ENCODE measurements at places on chromosomes 6 and 20.

- DNase-seq, result no peak
Observed at GRCh38 chr6:88574031-88574430, 389.4 kb downstream of the RNGTT start.

GRCh38 chr20:31680286-31681127 is 42.2 kb downstream of the BCL2L1 start:
- DNase-seq, result no peak

GRCh38 chr6:92538926-92539325 is 880.4 kb downstream of the EPHA7 start:
- no peak for DNase-seq

- DNase-seq, result no peak
Observed at GRCh38 chr20:43870484-43870883, 44.2 kb upstream of the TOX2 start.

DNA sequence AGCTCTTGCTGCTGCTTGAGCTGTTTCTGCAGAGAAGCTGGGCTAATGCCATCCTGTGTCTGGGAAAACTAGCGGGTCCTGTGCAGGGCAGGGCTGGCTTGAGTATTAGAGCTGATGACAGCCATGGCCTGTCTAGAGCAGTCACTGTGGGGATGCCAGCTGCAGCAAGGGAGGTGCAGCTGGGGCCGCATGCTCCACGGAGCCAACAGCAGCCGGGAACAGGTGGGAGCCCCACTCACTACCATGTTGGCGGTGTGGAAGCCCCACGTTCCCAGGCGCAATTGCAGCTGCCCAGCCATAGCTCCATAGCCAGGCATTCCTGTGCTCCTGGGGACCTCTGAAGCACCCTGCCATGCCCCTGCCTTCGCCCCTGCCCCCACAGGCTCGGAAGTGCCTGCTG is 212.9 kb downstream of the TFAP2C start:
- DNase-seq, result no peak

DNA sequence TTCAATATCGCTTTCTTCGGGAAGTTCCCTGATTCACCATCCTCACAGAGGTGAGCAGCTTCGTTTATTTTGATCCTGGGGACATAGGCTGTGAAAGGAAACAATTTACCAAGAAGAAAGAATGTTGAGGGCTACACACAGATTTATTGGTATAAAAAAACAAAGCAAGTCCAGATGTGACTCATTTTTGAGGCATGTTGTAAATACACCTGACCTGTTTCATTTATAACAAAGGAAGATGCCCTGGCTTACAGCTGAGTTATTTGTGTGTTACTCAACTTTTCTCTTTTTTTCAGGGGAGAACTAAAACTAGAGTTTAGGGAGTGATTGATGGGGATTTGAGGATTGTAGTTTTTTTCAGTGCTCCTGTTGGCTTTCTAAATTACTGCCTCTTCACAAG is 489.5 kb downstream of the CBLN4 start:
- no peak for DNase-seq

Data from stimulated activated CD8-positive, alpha-beta memory T cell treated with anti-CD3 and anti-CD28 coated beads, Interleukin-2, amount 100 ng/mL, for 1 hour (primary cell).